NCI-H187 treated with DMSO at 0.1 percent for 48 hours (cell line): ENCODE measurements at places on chromosomes 4 and X.

DNA sequence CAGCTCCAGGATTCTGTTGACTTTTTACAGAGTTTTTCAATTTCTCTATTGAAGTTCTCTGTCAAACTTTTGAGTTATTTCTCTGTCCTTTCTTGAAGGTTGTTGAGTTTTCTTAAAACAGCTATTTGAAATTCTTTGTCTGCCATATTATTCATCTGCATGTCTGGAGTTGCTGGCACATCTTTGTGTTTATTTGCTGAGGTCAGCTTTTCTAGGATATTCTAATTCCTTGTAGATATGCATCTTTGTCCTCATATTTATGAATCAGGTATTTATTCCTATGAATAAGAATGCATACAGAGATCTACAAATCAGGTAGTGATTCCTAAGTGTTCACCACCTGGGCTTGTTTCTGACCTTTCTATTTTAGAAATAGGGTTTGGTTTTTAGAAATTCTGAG, 546.4 kb downstream of the RAPGEF2 start:
- no peak for DNase-seq

GRCh38 chrX:81261576-81261975, 59.7 kb downstream of the SH3BGRL start:
- DNase-seq = no peak

DNA sequence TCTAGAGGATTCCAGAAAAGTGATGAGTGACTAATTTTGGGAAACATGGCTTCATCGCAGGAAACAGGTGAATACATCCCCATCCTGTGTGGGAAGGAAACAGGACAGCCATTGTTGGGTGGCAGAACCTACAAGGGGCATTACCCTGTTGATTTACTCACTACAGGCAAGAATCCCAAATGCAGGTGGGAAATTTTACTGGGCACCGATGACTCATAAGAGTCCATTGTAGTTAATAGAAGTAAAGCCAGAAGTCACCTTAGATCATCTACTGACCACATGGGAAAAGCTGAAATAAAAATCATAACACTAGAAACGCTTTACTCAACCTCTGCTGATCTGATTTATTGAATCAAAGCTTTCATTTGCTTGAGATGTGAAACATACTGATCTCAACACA, 136.4 kb downstream of the TRIML1 start:
- no peak for DNase-seq

DNA sequence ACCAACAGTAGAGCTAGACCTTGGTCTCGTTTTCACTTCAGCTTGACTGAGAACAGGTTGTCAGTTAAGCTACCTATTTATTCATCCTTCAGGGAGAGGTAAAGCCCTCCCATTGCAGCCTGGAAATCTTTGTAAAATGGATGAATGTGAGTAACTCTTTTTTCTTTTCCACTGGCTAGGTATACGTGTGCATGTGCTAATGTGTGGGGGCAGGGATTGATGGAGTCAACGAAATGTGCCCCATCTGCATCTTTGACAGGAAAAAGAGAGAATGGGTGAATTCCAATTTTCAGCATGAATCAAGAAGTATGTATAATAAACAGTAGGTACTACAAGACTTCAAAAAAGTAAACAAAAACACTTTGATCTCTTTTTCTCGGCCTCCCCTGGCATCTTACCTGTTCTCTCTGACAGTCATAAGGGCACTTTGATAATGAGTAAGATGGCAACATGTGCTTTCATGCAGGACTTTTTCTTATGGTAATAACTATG, at the start of gene IL21:
Gene IL21 (minus strand): TSS at position 51 of the 492 bp plus-strand sequence. CDS start 55 bp downstream, outside the sequence.
- DNase-seq = no peak

GRCh38 chr4:167890226-167890625, 202.1 kb upstream of the ANXA10 start:
- no peak for DNase-seq

GRCh38 chr4:116070283-116070682, 956.9 kb upstream of the NDST4 start:
- no peak for DNase-seq

DNA sequence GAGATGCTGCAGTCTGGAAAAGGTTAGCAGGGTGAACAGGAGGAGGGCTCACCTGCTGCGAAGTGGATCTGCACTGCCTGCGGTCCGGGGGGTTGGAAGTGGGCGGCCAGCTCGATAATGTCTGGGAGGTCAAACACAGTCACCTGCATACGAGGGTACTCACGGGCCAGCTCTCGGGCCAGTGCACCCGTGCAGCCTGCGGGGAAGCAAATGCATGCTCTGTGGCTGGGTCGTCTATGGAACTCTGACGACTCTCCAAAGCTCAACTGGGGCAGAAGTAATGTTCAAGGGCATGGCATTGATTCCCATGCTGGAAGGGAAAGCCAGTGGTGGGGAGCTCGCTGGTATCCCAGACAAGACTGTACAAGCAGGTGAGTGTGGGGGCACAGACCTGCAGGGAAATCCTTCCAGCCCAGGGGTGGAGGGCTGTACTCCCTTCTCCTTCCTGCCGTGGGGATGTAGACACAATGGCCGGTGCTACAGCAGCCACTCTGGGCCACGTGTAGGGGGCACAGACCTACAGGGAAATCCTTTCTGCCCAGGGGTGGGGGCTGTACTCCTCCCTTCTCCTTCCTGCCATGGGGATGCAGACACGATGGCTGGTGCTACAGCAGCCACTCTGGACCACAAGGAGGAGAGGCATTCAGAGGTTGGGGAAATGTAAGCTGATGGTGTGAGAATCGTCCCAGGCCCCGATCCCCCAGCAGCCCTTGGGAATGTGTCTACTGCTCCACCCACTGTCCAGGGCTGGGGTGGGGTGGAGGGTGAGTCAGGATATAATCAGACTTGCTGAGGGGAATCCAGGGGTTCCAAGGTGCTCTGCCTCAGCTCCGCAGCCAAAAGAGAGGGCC, 26.2 kb upstream of the SLC25A6 start:
- DNase-seq = no peak

DNA sequence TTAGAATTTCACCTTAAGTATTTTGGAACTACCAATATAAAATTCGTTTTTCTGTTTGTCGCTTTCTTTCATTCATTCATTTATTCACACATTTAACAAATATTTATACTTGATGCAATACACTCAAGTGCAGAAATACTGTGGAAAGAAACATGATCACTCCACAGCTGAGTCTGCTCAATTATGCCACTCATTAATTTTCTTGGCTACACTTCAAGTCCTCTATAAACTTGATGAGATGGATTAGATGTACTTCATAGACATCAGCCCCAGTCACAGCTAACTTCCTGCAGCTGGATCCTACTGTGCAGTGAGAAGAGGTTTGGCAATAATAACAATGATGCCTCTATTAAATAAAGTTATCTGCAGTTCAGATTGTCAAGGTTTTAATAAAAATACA, 208.1 kb downstream of the PDGFC start:
- DNase-seq = no peak

DNA sequence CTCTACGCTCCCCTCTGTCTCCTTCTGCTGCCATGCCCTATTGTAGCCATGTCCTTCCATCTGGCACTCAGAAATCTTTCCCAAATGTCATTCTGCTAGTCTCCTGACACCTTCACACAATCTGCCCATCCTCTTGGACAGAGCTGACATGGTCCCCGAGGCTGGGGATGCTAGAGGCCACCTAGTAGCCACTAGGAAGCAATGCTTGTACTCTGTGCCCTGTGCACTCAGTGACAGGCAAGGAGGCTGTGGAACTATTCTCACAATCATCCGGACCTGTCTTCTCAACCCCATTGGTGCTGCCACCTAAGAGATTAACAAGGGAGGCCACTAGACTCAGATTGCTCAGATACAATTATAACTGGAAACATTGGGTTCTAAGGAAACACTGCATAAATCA, 112.6 kb upstream of the TMEM164 start:
- DNase-seq = no peak

DNA sequence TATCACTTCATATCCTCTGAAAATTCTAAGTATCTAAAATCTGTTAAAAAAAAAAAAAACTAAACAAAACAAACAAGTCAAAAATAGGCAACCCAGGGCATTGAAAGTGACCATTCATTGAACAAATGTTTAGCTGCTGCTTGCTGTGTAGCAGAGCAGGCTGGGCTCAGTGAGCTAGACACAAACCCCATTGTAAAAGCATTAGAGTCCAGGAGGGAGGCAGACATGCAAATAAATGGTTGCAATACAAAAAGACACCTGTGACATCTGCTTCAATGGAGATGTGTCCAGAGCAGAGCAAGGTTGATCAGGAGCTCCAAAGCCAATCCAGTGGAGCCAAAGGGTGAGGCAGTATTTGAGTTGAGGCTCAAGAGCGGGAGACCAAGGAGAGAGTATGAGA, 267.3 kb upstream of the GATB start:
- DNase-seq = no peak

- no peak for DNase-seq
These were observed 92.1 kb downstream of the RELL1 start for GRCh38 chr4:37594099-37594498.

DNA sequence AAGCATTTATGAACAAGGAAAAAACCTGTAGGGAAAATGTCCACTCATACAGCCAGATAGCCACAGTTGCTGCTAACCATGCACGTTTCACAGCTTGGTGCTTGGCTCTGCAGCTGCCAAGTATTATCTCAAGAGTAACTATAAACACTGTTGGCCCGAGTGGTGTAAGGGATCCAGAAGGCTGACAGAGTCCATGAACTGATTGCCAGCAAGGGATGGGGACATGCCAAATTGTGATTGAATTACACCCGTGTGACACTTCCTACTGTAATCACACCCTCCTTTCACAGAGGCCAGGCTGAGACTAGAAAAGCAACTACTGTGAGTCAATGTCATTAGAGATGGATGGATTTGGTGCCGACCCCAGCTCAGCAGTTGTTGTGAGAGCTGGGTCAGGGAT, 223.9 kb upstream of the ANKRD50 start:
- DNase-seq = no peak

DNA sequence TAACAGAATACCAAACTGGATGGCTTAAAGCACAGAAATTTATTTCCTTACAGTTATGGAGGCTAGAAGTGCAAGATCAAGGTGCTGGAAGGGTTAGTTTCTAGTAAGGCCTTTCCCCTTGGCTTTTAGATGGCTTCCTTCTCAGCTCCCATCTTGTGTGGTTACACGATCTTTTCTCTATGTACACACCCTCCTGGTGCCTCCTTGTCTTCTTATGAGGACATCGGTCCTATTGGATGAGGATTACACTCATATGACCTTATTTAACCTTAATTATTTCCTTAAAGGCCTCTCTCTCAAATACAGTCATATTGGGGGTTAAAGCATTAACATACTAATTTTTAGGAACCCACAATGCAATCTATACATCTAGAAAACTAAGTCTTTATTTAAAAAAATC, 787.9 kb upstream of the GALNTL6 start:
- no peak for DNase-seq

GRCh38 chr4:185513489-185514181, 21.7 kb downstream of the PDLIM3 start:
- DNase-seq = no peak

DNA sequence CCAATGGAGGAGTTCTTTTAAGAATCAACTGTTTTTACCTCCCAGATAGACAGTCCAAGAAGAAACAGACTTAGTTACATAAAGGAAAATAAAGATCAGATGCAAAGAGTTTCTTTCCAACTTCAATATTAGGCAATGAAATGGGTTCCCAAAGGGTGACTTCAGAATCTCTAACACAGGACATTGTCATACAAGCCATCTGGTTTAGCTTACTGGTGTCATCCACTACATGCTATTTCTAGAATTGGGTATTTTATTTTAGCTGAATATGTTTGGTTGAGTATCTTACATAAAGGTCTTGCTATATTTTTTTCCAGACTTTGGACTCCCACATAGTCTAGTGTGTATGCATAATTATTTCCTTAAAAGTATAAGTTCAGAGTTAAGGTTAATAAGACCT, 162.1 kb upstream of the SLC7A11 start:
- DNase-seq = no peak

DNA sequence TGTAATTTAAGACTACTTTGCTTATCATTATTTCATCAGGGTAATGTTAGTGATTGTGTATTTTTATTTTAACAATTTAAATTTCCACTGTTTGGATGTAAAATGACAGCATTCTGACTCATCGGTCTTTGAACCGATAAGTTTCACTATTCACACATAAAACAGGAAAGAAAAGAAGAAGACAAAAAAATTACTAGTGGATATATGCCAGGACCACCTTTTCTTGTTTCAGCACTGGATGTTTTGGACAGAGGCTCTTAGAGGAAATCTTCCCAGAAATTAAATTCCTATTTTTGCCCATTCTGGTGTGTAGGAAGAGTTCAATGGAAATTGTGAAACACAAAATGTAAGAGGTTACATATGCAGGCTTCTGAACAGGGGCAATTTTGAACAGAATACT, 57.4 kb downstream of the VEGFC start:
- no peak for DNase-seq

DNA sequence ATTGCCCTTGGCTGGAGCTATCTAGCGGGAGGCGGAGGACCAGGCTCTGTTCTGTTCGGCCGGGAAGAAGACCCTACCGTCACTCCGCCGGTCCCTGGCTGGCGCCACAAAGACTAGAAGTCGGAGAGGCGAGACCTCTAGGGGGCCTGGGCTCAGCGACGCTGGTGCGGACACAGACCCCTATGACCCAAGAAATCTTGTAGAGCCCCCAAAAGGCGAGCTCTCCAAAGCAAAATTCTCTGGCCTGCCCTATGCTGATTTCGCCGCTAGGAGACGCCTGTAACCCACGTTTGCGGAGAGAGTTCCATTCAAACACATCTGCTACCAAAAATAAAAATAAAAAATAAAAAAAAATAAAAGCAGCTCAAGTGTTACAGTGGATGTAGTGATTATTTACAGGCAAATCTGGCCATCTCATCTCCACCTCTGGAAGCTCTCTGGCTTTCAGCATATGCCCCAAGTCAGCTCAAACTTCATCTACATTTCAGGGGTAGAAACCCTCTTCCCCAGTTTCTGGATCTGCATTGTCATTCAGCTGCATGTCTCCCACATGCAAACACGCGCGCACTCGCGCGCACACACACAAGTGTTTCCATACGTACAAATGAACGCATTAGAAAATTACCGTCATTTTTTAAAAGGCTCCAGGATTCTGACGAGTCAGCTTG, 2.4 kb upstream of the PCDH10 start:
- no peak for DNase-seq

DNA sequence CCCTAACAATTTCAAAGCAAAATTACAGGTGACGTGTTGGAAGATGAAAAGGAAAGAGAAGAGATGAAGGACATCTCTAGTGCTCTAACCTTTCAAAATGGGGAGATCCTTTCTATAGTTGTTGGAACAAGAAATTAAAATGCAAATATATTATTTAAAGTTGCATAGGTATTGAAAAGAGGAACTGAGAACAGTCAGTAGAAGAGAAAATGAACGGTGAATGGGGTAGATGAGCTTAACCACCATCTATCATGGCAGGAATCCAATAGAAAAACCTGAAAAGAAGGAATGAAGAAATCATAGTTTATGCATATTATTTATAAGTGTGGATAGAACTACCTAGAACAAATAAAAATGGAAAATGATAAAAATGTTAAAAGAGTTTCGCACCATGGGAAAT, 42.0 kb downstream of the ANXA5 start:
- DNase-seq = no peak
